ENCODE measurements at places on chromosomes 12 and 14.
A peak's percentile ranks its signal among the peaks of the same experiment; 100 is the strongest.

GRCh38 chr12:118361889-118362288 lies 10.8 kb downstream of the TAOK3 start:
- no peak for DNase-seq

- DNase-seq: peak; percentile 56
Observed at GRCh38 chr14:50560931-50561285, 963 bp downstream of the ATL1 start.

- no peak for DNase-seq
Observed at GRCh38 chr14:61642614-61642982, 52.7 kb upstream of the HIF1A start.

DNA sequence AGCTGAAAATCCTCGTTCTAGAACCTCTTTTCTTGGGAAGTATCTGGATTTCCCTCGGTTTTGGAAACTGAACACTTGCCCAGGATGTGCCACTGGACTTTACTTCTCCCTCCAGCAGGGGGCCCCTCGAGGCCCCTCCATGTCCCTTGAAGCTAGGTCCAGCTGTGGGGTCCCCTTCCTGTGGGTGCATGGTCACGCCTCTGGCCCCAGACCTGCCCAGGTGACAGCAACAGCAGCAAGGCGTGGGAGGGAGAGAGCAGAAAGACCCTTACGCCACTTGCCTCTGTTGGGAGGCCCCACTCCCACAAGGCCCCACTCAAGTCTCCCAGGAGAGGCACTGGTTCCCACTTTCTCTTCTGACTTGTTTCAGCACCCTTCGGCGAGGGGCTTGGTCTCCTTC lies 3.1 kb downstream of the SLC25A29 start:
- DNase-seq: no peak

DNA sequence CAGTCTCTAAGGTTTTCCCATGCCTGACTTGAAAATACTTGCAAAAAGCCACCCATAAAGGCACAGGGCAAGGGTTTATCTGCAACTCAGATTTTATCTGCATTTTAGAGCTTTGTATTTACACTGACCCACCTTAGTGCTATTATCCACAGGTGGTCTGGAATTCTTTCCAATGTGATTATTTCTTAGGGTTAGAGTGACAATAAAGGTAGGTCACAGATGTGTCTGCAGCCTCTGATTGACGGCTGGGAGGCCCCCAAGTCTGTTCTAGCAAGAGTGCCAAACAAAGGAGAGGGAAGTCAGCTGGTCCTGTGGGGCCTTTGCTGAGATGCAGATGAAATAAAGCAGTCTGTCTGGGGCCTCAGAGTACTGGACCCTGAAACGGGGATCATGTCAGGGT lies 64.0 kb downstream of the FRMD6 start:
- DNase-seq: no peak

- DNase-seq: no peak
Observed at GRCh38 chr12:124909831-124910560, 4.5 kb downstream of the UBC start.

GRCh38 chr12:106112145-106112821 lies 26.5 kb downstream of the NUAK1 start:
- DNase-seq: no peak

- DNase-seq: no peak
Observed at GRCh38 chr12:90514325-90514724, 440.7 kb downstream of the CCER1 start.

GRCh38 chr14:68873376-68873775 lies 80.5 kb upstream of the ZFP36L1 start:
- DNase-seq: no peak

DNA sequence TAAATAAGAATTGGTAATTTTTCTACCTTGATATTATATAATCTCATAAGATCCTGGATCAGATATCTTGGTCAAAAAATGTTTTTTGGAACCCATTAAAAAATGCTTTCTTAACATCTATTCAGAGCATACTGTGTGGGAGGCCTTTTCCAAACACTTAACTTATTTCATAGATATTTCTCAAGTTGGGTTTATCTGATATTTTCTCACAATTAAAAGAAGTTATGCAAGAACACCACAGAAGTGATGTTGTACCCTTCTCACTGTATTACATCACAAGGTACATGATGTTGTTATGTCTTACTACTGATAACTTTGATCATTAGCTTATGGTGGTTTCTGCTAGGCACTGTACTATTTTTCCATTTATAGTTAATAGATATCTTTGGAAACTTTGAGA lies 23.4 kb upstream of the PRPF39 start:
- no peak for DNase-seq

- DNase-seq: no peak
Observed at GRCh38 chr12:27179400-27180214, 64.5 kb upstream of the STK38L start.

DNA sequence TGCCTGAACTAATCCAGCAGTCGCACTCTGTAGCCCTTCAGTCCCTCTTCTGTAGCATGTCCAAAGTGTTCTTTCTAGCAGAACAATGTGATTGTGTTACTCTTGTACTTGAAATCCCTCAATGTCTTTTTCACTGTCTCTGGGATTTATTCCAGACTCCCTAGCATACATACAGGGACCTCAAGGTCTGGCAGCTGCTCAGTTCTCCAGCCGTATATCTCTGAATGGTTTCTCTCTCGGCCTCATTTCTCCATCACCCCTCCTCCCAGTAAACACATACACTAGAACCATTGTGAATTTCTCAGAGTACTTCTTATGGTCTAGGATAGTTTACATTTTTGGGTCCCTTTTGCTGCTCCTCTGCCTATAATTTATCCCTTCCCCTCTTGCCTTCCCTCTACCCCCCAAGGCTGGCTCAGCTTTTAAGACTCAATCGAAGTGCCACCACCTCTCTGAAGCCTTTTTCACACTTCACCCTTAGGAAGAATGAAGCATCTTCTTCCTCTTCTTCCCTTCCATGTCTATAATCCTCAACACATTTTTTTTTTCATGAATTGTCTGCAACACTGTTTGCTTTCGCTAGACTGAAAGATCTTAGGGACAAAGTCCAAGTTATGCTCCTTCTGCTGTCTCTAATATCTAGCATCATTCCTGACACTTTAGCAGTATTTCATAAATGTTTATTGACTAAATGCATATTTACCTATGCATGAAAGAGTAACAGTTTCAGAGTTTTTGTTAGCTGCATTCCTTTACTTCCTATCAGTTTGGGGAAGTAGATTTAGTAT lies 446.1 kb downstream of the ZFP36L1 start:
- DNase-seq: no peak

DNA sequence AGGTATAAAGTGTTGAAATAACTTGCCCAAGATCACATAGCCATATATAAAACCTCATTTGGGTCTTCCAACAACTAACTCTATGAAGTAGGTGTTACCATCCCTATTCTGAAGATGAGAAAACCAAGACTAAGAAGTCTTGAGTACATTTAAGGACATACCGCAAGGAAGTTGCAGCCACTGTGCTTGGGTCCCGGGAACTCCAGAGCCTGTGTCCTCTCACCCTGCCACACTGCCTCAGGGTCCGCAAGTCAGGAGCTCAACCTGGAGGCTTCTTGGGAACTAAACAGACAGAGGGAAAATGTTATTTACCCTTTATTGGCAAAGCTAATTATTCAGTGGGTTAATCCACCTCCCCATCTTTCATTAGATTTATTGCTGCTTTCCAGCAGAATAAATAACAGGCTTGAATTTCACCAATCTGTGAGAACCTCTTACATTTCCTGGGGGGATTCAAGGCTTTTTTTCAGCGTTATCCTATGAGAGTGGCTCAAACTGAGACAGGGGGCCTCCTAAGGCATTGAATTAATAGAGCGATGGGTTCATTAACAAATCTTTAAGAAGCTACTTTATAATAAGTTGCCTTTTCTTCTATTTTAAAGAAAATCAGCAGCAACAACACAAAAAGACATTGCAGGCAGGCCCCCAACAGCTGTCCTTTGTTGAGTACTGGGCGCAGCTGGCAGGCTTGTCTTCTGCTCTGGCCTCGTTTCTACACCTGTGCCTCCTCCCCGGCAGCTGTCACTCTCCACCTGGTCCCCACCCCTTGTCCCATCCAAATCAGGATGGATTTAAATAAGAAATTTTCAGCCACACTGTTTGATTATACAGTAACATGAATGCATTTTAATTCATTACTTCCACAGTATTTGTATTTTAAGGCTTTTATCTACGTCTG lies 25.3 kb downstream of the PHLDA1 start:
- DNase-seq: no peak

GRCh38 chr14:71799841-71800240 lies 132.4 kb upstream of the RGS6 start:
- no peak for DNase-seq

DNA sequence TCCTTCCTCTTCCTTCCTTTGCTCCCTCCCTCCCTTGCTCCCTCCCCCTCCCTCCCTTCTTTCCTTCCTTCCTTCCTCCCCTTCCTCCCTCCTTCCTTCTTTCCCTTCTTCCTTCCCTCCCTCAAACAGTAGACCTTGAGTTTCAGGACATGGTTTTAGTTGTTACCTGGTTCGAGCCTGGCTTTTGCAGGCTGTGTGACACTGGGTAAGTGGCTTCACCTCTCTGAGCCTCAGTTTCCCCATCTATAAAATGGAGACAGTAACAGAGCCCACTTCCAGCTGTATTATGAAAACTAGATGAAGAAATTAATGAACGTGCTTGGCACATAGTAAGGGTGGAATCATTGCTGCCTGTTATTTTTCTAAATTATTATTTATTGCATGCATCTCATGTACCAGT lies 171.0 kb upstream of the LHX5 start:
- no peak for DNase-seq

- DNase-seq: no peak
Observed at GRCh38 chr12:88889326-88890110, 309.2 kb upstream of the KITLG start.

- DNase-seq: no peak
Observed at GRCh38 chr12:71027856-71028255, 107.3 kb upstream of the PTPRR start.

- DNase-seq: no peak
Observed at GRCh38 chr14:77212943-77213678, 31.5 kb downstream of the TMEM63C start.

DNA sequence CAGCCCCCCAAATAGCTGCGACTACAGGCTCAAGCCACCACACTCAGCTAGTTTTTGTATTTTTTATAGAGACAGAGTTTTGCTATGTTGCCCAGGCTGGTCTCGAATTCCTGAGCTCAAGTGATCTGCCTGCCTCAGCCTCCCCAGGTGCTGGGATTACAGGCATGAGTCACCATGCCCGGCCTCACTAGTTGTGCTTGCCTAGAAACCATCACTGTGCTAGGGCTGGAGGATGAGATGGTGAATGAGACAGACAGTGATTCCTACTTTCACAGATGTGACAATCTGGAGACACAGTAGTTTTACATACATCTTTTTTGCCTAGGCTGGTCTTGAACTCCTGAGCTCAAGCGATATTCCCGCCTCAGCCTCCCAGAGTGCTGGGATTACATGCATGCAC lies 7.5 kb upstream of the MSI1 start:
- DNase-seq: no peak

GRCh38 chr14:19873178-19873577 lies 1.8 kb upstream of the OR4K2 start:
- DNase-seq: no peak

GRCh38 chr12:120610560-120610959 lies 29.4 kb upstream of the POP5 start:
- DNase-seq: no peak

GRCh38 chr14:81246461-81247270 lies 25.9 kb upstream of the GTF2A1 start:
- DNase-seq: no peak

DNA sequence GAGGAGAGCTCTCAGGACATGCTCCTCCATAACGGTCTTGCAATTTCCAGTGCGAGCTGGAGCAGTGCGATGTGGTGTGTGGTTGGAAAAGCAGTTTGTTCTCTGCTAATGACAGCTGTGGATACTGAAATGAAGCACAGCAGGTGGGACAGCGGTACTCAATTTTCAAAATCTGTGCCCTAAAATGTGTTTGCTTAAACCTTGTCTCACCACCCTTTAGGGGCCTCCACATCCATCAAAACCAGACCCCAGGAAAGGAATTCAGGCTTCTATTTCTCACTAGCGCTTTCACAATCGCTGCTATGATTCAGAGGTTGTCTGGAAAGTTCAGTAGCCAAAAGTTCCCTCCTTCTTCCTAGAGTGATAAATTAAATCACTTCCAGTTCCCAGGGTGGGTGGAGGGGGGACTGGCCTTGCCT lies 440.8 kb downstream of the EGLN3 start:
- no peak for DNase-seq

DNA sequence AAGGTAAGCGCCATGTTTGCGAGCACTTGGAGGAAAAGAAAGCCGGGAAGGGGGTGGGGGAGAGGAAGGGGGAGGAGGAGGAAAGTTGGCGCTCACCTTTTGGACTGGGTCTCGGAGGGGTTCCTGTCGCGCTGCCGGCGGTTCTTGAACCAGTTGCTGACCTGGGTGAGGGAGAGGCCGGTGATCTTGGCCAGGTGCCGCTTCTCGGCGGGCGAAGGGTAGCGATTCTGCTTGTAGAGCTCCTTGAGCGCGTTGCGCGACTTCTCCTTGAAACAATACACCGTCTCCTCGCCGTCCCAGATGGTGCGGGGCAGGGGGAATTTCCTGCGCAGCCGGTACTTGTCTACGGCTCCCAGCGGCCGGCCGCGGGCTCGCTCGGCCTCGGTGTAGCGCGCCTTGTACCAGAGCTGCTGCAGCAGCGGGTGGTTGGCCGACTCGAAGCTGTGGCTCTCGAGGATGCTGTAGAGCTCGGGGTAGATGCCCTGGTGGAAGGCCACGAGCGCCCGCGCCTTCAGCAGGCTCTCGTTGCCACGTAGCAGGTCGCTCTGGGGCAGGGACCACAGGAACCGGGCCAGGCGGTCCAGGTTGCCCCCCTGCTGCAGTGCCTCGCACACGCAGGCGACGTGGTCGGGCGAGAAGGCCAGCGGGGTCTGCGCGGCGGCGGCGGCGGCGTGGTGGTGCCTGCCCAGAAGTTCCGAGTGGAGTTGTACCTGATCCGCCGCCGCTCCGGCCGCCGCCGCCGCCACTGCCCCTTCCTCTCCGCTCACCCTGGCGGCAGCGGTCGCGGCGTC lies 840 bp downstream of the SIX4 start:
- no peak for DNase-seq

DNA sequence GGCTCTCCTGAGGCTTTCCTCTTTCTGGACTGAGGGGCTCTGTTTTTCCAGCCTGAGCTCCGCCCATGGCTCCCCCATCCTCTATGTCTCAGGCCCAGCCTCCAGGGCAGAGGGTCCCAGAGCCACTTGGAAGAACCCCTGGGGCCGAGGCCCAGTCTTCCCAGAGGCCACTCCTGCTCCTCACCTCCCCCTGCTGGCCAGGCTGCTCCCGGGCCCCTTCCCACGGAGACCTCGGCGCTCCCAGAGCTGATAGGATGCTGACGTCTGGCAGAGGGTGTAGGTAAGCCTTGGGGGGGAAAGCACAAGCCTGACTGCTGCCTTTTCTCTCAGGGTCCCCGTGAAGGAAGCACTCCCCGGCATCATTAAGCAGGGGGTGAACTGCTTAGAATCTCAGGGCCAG lies 51.4 kb downstream of the ERH start:
- no peak for DNase-seq

All from stimulated activated CD8-positive, alpha-beta memory T cell treated with anti-CD3 and anti-CD28 coated beads, Interleukin-4, amount 100 ng/mL, for 4 hours (primary cell).